ENCODE measurements at places on chromosomes 4 and X. TPM values are rescaled to one million over a fixed set of nuclear protein-coding genes. Genes with fewer than 3 reads are reported as not detected.

Gene CT45A2
- not detected for total RNA-seq

Gene MAP7D2
- 0.83 TPM for total RNA-seq

Gene FRG2
- not detected for total RNA-seq

Gene HEPH
- total RNA-seq = 35.7 TPM

GRCh38 chr4:145315811-145316225 is 135.4 kb upstream of the OTUD4 start:
- H3K27ac ChIP-seq = no peak overlapping the region
- H3K27me3 ChIP-seq = no peaks in the 10 kb centered on the region
- no peak for DNase-seq
- H3K36me3 ChIP-seq = no peaks in the 10 kb centered on the region
- no peak overlapping the region for H3K4me3 ChIP-seq
- H3K4me1 ChIP-seq = no peaks in the 10 kb centered on the region

DNA sequence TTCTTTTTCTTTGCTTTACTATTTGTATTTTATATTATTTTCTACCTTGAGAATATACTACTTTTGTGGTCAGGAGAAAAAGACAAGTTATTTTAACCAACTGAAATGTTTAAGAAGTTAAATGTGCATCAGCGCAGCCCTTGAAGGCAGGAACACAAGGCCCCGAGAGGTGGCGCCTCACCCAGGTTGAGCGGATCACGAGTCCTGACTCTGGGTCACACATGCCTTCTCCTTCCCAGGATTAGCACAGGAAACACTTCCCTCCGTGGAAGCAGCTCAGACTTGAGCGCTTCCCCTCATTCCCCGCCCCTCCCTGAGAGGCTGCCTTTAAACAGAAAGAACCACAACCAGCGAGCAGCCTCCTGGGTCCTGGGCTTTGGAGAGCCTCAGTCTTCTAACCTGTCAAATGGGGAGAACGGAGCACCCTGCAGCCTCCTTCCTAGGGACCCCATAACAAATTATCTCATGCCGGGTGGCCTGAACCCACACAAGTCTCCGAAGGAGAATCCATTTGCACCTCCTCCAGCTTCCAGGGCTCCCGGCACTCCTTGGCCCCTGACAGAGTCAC is 217.6 kb downstream of the AFAP1 start:
- H3K36me3 ChIP-seq = peaks cover 16% of the 10 kb centered on the region
- no peak overlapping the region for H3K27ac ChIP-seq
- no peaks in the 10 kb centered on the region for H3K27me3 ChIP-seq
- H3K4me3 ChIP-seq = no peak overlapping the region
- H3K4me1 ChIP-seq = peaks cover 4% of the 10 kb centered on the region

Data from esophagus muscularis mucosa (tissue), 4 donors.